ENCODE measurements at places on chromosomes 6 and 20.

- no peak for DNase-seq
These were observed 143.2 kb downstream of the SLC16A10 start for GRCh38 chr6:111230351-111231089.

- DNase-seq: no peak
These were observed 13.7 kb upstream of the RTF2 start for GRCh38 chr20:56454754-56455153.

GRCh38 chr20:52172392-52173047, 19.1 kb downstream of the ZFP64 start:
- DNase-seq: no peak

DNA sequence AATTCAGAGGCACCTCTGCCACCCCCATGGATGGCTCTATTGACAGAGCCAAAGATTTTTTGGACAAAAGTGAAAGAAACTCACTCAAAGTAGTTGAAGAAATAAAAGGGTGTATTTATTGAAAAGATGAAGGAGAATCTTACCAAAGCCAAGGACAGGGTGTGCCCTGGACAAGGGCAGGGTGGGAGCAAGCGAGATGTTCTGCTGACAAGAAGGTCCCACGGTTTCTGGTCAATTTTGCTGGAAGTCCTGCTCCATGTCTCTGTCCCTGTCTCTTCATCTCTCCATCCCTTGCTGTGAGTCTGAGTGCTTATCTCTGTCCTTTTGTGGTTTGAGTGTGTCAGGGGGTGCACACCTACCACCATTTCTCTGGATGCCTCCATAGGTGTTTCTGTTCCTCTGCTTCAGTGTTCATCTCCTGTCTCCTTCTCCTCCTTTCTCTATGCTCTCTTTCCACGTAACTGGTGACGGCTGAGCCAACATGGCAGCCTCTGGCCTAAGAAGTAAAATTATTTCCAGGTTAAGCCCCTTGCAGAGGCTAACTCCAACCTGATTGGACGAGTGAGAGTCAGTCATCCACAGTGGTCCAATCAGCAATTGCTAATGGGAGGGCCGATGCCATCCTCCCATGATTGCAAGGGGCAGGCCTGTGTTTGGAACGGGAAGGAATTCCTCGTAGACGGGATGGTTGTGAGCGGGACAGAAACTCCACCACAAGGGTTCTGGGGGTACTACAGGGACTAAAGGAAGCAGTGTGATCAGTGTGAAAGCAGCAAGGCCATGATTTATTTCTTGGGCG, 502.1 kb upstream of the CDH4 start:
- no peak for DNase-seq

DNA sequence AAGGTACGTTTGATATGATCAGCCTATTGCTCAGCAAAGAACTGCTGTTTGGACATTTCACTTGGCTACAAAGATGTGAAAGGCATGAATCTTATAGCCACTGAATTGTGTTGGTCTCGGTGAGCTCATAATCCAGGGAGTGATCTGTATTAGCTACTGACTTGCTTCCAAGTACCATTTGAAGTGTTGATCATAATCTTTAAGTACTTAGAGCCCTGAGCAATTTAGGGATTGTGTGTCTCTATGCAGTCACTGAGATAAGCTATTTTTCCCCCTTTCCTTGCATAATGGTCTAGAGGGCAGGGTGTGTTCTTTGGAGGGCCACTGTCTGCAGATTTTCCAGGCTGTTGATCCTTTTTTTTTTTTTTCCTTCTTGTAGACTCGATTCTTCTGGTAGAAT, 393.6 kb downstream of the ESR1 start:
- DNase-seq: no peak

- no peak for DNase-seq
These were observed 185.6 kb upstream of the EPHA7 start for GRCh38 chr6:93604951-93605350.

GRCh38 chr6:22036275-22036674, 260.6 kb downstream of the PRL start:
- DNase-seq: no peak

- no peak for DNase-seq
These were observed 11.8 kb downstream of the DSE start for GRCh38 chr6:116382587-116382986.

DNA sequence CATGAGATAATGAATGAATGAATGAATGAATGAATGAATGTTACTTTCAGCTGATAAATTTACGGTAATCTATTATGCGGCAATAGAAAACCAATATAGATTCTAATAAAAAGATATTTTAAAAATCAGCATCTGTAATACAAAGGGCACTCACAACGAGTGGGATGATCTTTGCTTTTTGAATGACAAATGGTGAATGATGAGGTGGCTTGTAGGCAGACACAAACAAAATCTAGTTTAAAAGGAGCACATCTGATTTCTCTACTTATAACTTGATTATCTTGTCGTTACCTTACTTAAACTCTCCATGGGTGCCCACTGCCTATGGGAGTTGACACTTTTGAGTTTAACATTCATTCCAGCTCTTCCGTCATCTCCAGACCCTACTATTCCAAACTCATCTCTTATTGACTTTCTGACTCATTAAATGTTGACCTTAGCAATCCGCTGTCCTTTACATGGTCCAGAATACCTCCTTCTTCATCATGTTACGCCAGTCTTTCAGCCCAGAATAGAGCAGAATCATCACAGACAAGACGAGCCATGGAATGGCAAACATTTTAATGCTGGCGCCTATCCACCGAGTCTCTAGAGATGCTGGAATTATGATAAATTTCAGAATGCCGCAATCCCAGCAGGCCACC, 41.3 kb downstream of the NHLRC1 start:
- DNase-seq: no peak

- no peak for DNase-seq
These were observed 137.5 kb downstream of the FOXA2 start for GRCh38 chr20:22446613-22447446.

DNA sequence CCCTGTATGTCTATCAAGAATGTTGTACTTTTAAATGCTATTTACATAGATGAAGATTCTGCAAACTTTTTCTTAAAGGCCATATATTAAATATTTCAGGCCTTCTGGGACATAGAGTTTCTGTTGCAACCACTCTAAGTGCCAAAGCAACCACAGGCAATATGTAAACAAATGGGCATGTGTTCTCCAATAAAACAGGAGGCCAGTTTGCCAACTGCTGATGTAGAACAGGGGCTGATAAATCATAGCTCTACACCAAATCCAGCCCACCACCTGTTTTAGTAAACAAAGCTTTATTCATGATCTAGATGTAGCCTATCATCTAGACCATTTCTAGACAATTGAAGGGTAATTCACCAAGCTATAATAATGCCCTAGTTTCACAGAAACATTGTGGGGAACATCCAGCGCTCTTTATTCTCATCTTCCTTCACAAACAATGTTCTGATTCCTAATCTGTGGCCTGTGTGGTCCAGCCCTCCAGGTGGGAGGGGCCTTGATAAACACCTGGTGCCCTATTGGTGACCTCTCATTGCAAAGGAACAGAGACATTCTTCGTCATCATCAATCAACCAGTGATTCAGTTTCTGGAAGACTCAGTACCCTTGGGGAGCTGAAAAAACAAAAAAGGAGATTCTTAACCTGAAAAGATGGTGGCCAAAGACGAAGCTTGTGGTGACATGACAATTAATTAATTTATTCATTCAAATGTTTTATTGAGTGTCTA, 80.2 kb downstream of the PREP start:
- DNase-seq: no peak

DNA sequence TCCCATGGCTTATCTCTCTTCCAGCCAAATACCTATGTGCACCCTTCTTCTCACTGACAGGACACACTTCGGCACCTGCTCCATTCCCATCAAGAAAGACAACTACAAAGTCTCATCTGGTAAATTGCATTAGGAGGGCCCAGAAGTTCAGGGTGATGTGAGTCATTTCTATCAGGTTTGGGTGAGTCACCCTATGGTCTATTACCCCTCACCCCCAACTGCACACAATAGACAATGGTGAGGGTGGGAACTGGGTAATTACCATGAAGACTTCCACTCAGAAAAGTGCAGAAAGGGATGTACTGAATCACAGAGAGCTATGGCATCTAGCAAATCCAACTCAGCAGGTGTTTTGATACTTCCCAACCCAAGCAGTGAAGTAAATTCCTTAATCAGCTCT, 54.8 kb downstream of the OPN5 start:
- no peak for DNase-seq

DNA sequence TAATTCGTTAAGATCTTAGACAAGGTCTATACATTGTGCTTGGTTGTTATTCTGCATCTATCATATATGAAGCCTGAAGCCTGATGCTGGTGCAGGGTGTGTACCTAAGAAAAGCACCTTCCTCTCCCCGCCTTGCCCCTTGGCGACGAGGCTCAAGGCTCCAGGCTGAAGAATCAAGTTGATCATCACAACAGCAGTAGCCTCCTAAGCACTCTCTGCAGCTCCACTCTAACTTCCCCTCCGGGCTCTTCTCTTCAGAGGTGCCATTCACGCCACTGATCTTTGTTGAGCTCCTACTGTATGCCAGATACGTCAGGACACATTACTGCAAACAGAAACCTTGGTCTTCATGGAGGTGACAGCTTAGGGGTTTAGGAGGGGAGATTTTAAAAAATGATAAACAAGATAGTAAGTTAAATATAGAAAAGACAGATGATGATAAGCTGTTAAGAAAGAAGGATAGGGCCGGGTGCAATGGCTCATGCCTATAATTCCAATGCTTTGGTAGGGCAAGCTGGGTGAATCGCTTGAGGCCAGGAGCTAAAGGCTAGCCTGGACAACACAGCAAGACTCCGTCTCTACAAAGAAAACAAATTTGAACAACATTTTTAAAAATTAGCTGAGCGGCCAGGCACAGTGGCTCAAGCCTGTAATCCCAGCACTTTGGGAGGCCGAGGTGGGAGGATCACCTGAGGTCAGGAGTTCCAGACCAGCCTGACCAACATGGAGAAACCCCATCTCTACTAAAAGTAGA, 38.4 kb upstream of the ZNF217 start:
- no peak for DNase-seq
